ENCODE measurements at places on chromosomes 1 and 21.

GRCh38 chr1:35708441-35708921 lies 10.2 kb downstream of the C1orf216 start:
- no peak for DNase-seq

- DNase-seq = no peak
Measured at GRCh38 chr1:115192200-115192767, 103.0 kb upstream of the TSPAN2 start.

DNA sequence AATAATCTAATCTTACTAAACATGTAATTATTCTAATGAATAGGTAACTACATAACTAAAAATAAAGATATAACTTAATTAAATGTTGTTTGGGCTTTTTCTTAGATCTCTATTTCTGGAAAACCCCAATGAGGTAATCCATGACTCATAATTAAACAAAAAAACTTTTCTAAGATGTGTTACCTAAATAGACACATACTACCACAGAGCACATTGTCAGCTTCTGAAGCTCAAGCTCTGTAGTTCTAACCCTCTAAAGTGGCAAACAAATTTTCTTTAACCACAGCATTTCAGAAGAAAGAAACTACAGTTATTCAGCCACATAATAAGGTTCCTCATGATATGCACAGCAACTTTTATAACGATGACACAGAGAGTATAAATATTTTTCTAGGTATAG lies 4.2 kb downstream of the OR6K3 start:
- DNase-seq = no peak

GRCh38 chr1:206551986-206552326 lies 44.6 kb downstream of the RASSF5 start:
- no peak for DNase-seq

GRCh38 chr21:20443558-20444155 lies 554.6 kb upstream of the NCAM2 start:
- no peak for DNase-seq

GRCh38 chr1:2132222-2133038 lies 62.1 kb downstream of the FAAP20 start:
- no peak for DNase-seq

DNA sequence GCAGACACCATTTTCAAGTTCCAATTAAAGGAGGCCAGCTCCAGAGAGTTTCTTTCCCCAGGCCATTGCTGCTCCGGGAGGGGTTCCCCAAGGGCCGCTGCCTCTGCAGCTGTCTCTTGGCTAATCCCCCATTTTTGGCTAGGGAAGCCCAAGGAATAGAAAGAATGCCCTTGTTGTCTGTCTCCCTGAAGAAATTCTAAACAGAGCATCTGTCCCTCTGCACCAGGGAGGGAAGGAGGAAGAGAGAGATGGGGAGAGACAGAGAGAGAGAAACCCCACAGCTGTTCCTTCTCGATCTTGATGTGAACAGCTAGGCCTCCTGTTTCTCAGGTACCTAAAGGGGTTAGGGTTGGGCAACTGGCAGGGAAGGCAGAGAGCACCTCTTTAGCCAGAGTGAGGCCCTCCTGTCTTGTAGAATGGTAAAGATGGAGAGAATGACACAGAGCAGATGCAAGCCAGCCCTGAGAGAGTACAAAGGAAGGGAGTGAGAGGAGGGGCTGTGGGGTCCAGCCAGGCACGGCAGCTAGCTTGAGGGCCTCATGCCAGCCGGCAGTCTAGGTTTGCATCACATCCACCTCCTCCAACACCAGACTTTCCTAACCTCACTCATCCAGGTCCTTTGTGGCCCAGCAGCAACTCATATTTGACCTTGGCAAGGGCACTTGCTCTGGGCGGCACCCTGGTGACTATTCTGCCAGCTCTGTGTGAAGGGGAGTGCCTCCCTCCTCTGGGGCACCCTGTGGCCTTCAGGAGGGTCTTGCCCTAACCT lies 13.1 kb downstream of the OPTC start:
- no peak for DNase-seq

- no peak for DNase-seq
Measured at GRCh38 chr1:48596046-48596445, 124.0 kb upstream of the SPATA6 start.
